Endothelial cell of umbilical vein (primary cell): ENCODE measurements at places on chromosomes 6 and 20. TPM values are rescaled to one million over a fixed set of nuclear protein-coding genes. Genes with fewer than 3 reads are reported as not detected.

DNA sequence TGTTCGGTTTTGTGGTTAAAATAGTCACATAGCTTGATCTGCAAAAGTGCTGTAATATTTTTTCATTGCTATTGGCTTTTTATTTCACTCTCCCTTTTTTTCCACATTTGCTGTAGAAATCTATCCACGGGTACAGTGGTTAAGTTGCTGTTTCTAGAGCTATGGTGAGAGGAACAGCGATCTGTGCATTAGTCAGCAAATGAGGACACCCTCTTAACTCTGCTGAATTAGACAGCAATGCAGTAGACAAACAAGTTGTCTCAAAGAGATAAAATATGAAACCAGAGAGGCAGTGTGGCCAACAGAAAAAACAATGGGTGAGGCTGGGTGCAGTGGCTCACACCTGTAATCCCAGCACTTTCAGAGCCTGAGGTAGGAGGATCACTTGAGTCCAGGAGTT is 17.6 kb upstream of the SYNJ2 start:
- peaks cover 9% of the 10 kb centered on the region for H3K4me1 ChIP-seq
- no peak for DNase-seq

DNA sequence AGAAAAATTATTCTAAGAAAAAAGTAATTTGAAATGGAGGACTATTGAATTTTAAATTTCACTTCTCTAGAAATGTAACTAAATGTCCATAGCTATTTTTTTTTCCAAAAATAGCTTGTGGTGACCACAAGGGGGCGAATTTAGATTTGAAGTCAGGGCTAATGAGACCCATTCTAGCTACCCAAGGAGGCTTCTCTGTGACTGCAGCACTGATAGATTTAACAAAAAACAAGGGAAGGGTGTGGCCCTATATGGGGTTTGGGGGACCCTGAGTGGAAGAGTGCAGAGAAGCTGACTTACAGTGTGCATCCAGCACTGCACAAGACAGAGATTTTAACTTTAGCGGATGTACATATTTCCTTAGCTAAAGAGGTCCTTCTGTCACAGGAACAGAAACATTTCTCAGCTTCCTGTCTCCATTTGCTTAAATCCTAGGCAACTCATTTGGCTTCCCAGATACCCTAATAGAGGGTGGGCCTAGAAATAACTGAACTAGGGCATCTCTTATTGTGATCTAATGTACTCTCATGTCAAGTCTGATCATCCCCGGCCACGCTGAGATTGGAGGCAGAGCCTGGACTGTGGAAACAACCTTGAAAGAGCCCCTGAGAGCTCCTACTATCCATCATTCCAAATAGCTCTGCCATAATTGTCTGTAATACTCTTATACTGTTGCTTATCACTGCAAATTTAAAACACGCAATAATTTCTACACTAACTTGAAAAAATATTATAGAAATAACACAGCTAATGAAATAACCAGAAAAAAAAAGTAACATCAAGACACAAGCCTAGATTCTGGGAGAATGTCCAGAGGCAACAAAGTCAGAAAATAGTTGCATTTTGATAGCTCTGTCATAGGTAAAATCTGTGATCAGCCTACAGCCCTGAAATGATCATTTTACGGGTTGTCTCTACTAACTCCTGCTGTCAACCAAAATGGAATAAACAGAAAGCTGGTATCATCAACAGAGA is 93.6 kb downstream of the SNAP91 start:
- no peak overlapping the region for H3K4me3 ChIP-seq
- H3K4me1 ChIP-seq = peaks cover 3% of the 10 kb centered on the region
- H3K36me3 ChIP-seq = no peaks in the 10 kb centered on the region
- DNase-seq = peak; percentile 63
- H3K27ac ChIP-seq = no peak overlapping the region

DNA sequence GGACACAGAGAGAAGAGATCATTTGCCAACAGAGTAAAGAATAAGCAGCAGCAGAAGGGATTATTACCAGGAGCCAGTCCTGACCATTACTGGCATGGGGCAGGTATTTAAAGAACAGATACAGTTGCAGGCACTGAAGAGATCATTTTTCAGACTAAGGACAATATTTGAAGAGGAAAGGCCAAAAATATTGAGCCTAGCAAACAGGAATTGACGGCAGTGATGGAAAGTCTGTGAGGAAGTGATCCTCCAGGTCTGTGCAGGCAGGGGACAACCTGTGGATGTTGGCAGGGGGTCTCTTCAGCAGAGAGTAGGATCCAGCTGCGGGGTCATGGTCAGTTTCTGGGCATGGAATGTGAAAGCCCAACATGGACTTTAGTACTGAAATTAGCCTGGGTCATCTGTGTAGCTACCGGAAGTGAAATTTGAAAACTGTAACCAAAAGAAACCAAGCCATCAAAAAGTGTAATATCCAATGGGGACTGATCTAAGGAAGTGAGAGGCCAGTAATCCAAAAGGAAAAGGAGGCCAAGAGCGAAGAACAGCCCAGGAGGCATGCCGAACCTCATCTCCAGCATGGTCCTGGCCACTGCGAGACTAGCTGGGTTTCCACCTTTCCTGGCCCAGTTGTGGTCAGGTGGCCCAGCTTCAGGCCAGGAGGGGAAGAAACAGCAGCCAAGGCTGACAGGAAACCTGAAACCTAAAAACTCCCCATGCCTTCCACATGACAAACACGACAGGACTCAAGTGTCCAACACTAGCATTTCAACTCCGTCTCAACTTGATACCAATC is 115.1 kb upstream of the TNFAIP3 start:
- no peaks in the 10 kb centered on the region for H3K36me3 ChIP-seq
- H3K27ac ChIP-seq = no peak overlapping the region
- no peak for DNase-seq
- no peaks in the 10 kb centered on the region for H3K4me1 ChIP-seq
- no peak overlapping the region for H3K4me3 ChIP-seq

DNA sequence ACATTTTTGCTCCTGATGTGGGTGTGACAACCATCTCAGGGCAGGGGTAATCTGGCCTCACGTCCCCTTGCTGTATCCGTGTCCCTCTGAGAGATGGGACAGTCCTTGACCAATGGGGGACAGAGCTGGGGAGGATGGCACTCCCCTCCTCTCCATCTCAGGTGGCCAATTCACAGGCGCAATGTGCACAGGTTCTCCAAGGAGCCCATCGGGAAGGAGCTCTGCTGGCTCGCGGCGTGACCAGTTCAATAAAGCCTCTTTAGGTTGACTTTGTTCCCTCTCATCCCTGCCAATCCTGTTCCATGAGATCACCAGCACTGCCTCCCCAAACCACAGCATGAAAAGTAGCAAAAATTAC is 196.3 kb upstream of the SLC24A3 start:
- H3K27me3 ChIP-seq = no peaks in the 10 kb centered on the region
- H3K4me3 ChIP-seq = no peak overlapping the region
- no peaks in the 10 kb centered on the region for H3K4me1 ChIP-seq
- DNase-seq = no peak
- no peaks in the 10 kb centered on the region for H3K36me3 ChIP-seq

DNA sequence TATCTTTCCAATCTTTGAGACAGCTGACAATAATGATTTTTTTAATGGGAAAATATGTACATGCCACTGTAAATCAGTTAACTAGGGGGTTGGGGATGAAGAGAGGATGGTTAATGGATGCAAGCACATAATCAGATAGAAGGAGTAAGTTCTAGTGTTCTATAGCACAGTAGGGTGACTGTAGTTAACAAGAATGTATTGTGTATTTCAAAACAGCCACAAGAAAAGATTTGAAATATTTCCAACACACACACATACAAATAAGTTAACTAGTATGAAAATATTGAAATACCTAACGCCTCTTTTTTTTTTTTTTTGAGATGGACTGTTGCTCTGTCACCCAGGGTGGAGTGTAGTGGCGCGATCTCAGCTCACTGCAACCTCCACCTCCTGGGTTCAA is 153.4 kb upstream of the SALL4 start:
- H3K4me1 ChIP-seq = peaks cover 24% of the 10 kb centered on the region
- no peaks in the 10 kb centered on the region for H3K36me3 ChIP-seq
- no peaks in the 10 kb centered on the region for H3K27me3 ChIP-seq
- no peak for DNase-seq

DNA sequence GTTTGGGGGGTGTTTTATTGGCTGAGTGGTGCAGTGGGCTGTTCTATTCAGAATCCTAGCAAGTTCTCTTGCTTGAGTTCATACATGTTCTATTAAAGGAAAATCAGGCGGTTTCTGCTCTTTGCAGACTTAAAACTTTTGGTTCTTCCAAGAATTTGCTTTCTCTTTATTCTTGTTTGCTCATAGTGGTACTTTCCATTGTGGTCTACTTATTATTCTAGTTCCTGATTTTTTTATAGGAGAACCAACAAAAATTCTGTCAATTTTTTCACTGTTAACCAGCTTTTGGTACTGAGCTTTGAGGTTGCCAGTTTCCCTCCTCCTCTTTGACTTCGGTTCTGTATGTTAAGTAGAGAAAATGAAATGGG is 6.7 kb downstream of the AFDN start:
- peaks cover 21% of the 10 kb centered on the region for H3K4me1 ChIP-seq
- no peaks in the 10 kb centered on the region for H3K36me3 ChIP-seq
- H3K27ac ChIP-seq = no peak overlapping the region
- H3K27me3 ChIP-seq = no peaks in the 10 kb centered on the region
- no peak for DNase-seq
- H3K4me3 ChIP-seq = no peak overlapping the region

DNA sequence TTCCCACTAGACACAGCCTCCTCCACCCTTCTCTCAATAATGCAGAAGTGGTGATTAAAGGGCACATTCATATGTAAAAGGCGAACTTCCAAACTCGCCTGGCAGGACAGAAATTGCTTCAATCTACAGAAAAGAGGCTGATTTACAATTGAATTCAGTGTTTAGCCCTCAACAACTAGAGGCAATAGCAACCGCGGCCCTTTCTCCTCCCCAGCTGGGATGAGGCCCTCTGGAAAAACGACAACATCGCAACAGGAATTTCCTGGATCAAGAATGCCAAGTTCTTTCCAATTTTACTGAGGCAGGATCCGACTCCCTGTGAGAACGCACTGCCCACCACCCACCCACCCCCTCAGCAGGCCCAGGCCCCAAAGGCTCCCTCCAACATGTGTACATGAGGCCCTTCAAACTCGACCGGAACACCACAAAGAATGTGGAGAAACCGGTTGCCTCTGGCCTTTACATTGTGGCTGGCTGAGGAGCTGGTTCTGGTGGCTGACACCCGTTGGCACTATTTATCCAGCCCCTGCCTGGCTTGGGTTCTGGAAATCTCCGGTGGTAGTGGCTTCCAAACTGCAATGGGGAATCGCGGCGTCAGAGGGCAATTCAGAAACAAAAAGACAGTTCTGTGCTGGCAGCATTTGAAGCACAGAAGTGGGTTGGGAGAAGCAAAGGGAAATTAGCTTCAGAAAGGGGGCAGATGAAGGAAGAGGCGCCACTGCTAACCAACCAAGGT is 36.8 kb downstream of the ZMYND8 start:
- no peaks in the 10 kb centered on the region for H3K27me3 ChIP-seq
- H3K27ac ChIP-seq = peak overlapping the region; percentile 86
- peak; percentile 89 for DNase-seq

- H3K36me3 ChIP-seq = no peaks in the 10 kb centered on the region
- H3K27me3 ChIP-seq = peaks cover 5% of the 10 kb centered on the region
- H3K4me1 ChIP-seq = peaks cover 8% of the 10 kb centered on the region
- H3K4me3 ChIP-seq = no peak overlapping the region
Measured at GRCh38 chr6:30156262-30156599, 4.8 kb downstream of the TRIM10 start.

DNA sequence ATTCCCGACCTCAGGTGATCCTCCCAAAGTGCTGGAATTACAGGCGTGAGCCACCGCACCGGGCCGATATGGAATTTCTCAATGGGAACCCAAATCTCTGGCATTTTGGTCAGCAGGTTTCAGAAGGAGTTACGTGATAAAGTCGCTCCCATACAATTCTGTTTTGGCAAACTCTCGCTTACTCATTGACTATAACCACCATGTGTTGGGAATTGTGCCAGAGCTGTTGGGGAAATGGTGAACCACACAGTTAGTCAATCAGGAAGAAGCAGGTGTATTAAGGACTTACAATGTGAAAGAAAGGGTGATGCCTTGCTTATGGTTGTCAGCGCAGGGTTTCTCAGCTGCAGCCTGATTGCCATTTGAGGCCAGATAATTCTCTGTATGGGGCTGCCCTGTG is 410.5 kb downstream of the QKI start:
- no peaks in the 10 kb centered on the region for H3K27me3 ChIP-seq
- H3K4me1 ChIP-seq = no peaks in the 10 kb centered on the region
- no peaks in the 10 kb centered on the region for H3K36me3 ChIP-seq
- H3K27ac ChIP-seq = no peak overlapping the region
- H3K4me3 ChIP-seq = no peak overlapping the region

DNA sequence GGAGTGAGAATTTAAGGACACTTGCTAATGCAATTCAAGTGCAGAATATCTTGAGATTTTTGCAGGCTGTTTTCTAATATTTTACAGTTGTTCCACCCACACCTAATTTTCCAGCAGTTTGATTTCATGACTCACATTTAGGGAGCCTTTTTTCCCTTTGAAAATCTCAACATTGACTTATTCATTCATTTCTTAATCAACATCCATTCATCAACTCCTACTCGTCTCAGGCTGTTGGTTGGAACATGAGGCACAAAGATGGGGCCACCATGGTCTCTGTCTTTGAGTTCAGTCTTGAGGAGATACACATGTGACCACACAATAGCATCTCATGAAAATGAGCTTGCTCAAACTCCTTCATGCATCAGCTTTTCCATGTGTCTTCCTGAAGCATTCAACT is 135.6 kb downstream of the UNC5CL start:
- peaks cover 19% of the 10 kb centered on the region for H3K4me1 ChIP-seq
- no peaks in the 10 kb centered on the region for H3K27me3 ChIP-seq
- H3K4me3 ChIP-seq = no peak overlapping the region
- no peak overlapping the region for H3K27ac ChIP-seq
- no peak for DNase-seq
- H3K36me3 ChIP-seq = no peaks in the 10 kb centered on the region

GRCh38 chr6:73532293-73532692 is 11.5 kb upstream of the EEF1A1 start:
- H3K27me3 ChIP-seq = no peaks in the 10 kb centered on the region
- DNase-seq = no peak
- H3K36me3 ChIP-seq = no peaks in the 10 kb centered on the region
- H3K4me3 ChIP-seq = no peak overlapping the region

- no peaks in the 10 kb centered on the region for H3K27me3 ChIP-seq
- DNase-seq = no peak
Measured at GRCh38 chr20:3109350-3110302, 25.1 kb upstream of the AVP start.

DNA sequence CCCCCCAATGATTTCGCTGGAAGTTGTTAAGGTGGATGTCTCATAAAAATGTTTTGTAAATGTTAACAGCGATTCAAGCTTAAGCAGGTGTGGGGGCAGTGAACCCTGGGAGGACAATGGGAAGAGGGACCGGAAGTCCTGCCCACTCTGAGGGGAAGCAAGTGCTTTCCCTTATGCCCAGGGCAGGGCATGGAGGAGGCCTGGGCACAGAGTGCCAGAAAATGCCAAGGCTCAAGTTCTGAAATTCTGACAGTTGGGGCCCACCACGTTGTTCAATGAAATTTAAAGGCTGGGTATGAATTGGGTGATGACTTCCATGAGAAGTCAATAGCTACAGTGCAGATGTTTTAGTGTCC is 132.7 kb upstream of the SALL4 start:
- no peaks in the 10 kb centered on the region for H3K27me3 ChIP-seq
- DNase-seq = no peak
- H3K27ac ChIP-seq = peak overlapping the region; percentile 63
- H3K36me3 ChIP-seq = no peaks in the 10 kb centered on the region
- no peak overlapping the region for H3K4me3 ChIP-seq

PTCHD4 gene
- 1.3 and 1.5 TPM in 2 replicates for polyA plus RNA-seq

SRSF6 gene
- polyA plus RNA-seq = 52.0 and 61.9 TPM in 2 replicates

PSORS1C2 gene
- polyA plus RNA-seq = not detected in 2 replicates

SPATS1 gene
- polyA plus RNA-seq = not detected in 2 replicates

OR12D3 gene
- polyA plus RNA-seq = not detected in 2 replicates

GOPC gene
- polyA plus RNA-seq = 5.8 and 7.8 TPM in 2 replicates

SYCP2L gene
- polyA plus RNA-seq = not detected in 2 replicates

ADGRF1 gene
- polyA plus RNA-seq = not detected in 2 replicates

ASIP gene
- not detected in 2 replicates for polyA plus RNA-seq

KCNQ2 gene
- not detected in 2 replicates for polyA plus RNA-seq

SEL1L2 gene
- polyA plus RNA-seq = not detected in 2 replicates

RFX6 gene
- polyA plus RNA-seq = not detected in 2 replicates

MCHR2 gene
- not detected in 2 replicates for polyA plus RNA-seq
